ENCODE measurements at places on chromosomes 6 and 20. TPM values are rescaled to one million over a fixed set of nuclear protein-coding genes. Genes with fewer than 3 reads are reported as not detected.

DNA sequence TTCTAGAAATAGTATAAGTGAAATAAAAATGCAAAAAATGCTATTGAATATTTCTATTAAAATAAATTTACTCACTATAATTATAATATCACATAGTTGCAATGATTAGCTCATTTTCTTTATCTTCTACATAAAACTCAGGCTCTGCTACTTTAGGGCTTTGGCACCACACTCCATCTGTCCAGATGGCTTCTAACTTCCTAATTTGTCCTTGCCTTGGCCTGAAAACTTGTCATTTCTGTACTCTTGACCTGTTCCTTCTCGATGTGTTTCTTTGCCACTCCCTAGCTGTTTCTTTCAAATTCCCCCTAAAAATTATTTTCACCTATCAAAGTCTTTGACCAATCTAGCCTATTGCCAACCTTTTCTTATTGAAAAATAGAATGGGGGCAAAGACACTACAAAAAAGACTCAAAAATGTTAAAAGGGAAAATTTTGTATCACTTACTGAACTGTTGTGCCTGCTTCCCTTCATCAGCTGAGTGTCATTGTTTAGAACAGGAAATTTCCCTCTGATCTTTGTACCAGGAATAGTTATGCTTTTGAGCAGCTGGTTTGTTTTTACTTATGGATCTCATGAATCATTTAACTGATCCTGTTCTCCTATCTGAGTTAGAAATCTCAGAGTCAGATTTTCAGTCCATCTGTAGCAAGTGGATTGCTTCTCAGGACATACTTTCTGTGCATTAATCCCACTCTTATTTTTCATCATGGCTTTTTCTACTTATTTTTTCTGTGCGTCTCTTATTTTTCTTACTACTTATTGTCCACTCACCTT, 279.2 kb upstream of the CNR1 start:
- no peaks in the 10 kb centered on the region for H3K36me3 ChIP-seq
- DNase-seq, result no peak
- H3K27me3 ChIP-seq, result no peaks in the 10 kb centered on the region

GRCh38 chr20:4281258-4282055, 266.1 kb upstream of the RNF24 start:
- DNase-seq, result no peak
- H3K36me3 ChIP-seq, result no peaks in the 10 kb centered on the region
- H3K27ac ChIP-seq, result no peak overlapping the region
- H3K4me3 ChIP-seq, result no peak overlapping the region

GRCh38 chr6:42084889-42085288, 34.6 kb downstream of the TAF8 start:
- no peak for DNase-seq
- H3K4me3 ChIP-seq, result no peak overlapping the region
- H3K4me1 ChIP-seq, result no peaks in the 10 kb centered on the region
- no peaks in the 10 kb centered on the region for H3K27me3 ChIP-seq
- H3K27ac ChIP-seq, result no peak overlapping the region

GRCh38 chr20:18822832-18823231, 9.2 kb downstream of the SCP2D1 start:
- H3K36me3 ChIP-seq, result no peaks in the 10 kb centered on the region
- no peaks in the 10 kb centered on the region for H3K4me1 ChIP-seq
- DNase-seq, result no peak
- no peak overlapping the region for H3K27ac ChIP-seq
- peaks cover 12% of the 10 kb centered on the region for H3K27me3 ChIP-seq
- no peak overlapping the region for H3K4me3 ChIP-seq

GRCh38 chr6:30720738-30721197, 616 bp downstream of the TUBB start:
- peak overlapping the region; percentile 99 for H3K4me3 ChIP-seq
- peak; percentile 42 for DNase-seq
- H3K27me3 ChIP-seq, result no peaks in the 10 kb centered on the region
- H3K27ac ChIP-seq, result peak overlapping the region; percentile 98

GRCh38 chr6:62942000-62942399, 269.3 kb upstream of the FKBP1C start:
- no peaks in the 10 kb centered on the region for H3K4me1 ChIP-seq
- no peak overlapping the region for H3K27ac ChIP-seq
- H3K36me3 ChIP-seq, result no peaks in the 10 kb centered on the region
- no peak for DNase-seq

DNA sequence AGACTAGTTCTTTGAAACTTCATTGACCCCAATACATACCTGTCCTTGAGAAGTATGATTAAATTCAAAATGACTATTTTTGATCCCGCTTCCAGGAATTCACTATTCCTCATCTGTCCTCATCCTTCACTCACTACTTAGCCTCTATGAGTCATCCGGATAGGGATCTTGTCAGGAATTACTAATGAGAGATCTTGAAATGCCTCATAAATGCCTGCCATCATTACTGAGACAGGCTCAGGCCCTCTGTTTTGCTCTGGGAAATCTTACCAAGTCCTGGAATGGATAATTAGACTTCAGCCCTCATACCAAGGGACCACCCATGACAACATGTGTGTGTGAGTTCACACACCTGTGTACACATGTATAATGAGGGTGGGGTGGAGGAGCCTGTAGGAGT, 2.8 kb upstream of the CYP24A1 start:
- H3K36me3 ChIP-seq, result no peaks in the 10 kb centered on the region
- H3K4me3 ChIP-seq, result no peak overlapping the region
- no peak for DNase-seq
- H3K27ac ChIP-seq, result no peak overlapping the region
- peaks cover 19% of the 10 kb centered on the region for H3K4me1 ChIP-seq
- peaks cover 64% of the 10 kb centered on the region for H3K27me3 ChIP-seq

DNA sequence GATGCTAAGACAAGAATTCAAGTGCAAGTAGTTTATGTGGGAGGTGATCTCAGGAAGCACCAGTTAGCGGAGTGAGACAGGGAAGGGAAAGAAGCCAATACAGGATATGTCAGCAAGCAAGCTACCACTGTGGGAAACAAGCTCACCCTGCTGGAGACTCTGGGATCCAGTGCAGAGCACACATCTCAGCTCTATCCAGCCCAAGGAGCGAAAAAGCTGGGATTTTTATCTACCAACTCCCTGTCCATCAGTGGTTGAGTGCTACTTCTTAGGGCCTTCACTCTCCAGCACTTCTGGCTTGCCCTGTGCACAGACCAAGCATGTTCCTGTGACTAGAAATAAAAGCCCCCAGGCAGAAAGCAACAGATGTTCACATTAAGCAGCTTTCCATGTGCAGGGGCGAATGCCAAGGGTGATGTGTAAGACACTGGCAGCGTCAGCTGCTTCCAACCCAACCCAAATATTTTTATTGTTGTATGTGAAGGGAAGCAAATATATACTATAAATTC, 10.8 kb upstream of the RNF24 start:
- no peak for DNase-seq
- H3K27ac ChIP-seq, result peak overlapping the region; percentile 8
- no peak overlapping the region for H3K4me3 ChIP-seq

DNA sequence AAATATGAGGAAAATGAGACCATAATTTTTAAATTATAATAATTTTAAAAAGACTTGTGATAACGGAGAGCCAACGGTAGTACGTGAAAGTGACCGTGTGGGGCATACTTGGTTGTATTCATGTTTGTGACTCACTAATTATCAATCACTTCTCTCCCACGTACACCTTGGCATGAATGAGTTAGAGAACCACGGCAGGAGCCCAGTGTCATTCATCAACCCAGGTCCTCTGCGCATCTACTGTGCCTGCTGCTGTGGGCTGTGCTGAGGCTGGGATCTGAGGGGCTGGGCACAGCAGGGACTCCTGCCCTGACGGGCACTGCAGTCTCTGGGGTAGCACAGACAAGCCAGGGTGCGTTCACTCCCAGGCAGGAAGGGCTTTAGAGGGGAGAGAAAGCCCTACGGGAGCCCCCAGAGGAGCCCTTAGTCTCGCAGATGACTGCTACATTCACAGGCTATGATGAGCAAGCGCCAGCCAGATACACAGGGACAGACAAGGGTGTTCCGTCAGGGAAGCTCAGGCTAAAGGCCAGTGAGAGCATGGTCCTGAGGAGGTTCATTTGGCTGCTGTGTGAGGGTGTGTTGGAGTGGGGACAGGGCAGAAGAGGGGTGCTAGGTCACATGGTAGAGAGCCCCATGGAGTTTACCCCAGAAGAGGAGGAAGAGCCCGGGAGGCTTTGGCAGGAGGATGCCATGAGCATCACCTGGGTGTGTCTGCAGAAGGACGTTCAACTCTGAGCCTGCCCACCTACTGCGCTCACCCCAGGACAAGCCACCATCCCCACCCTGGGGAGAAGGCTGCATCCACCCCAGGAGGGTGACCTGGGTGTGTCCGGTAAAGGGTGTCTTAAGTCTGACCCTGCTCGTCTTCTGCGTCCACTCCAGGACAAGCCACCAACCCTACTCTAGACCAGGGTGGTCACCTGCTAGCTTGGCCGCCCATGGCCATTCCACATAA, 8.2 kb upstream of the RPS6KA2 start:
- H3K27me3 ChIP-seq, result peaks cover 40% of the 10 kb centered on the region
- H3K4me1 ChIP-seq, result peaks cover 1% of the 10 kb centered on the region
- DNase-seq, result no peak
- H3K36me3 ChIP-seq, result no peaks in the 10 kb centered on the region
- no peak overlapping the region for H3K4me3 ChIP-seq
- no peak overlapping the region for H3K27ac ChIP-seq

DNA sequence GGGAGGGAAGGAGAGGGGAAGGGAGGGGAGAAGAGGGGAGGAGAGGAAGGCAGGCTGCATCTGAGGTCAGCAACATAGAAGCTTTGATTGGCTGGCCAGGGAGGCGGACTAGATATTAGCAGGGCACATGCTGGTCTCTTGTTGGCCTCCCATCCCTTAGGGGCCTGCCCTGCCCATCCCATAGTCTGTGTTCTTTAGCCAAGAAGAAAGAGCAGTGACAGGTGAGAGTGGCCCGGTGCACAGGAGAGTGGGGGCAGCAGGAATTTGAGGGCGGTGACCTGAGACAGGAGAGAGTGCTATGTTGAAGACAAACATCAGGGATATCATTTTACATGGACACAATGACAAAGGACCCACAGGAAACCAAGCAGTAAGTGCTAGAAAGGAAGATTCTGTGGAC, 413.5 kb downstream of the SYNE1 start:
- H3K4me1 ChIP-seq, result peaks cover 2% of the 10 kb centered on the region
- H3K27ac ChIP-seq, result no peak overlapping the region
- DNase-seq, result no peak
- H3K27me3 ChIP-seq, result no peaks in the 10 kb centered on the region

DNA sequence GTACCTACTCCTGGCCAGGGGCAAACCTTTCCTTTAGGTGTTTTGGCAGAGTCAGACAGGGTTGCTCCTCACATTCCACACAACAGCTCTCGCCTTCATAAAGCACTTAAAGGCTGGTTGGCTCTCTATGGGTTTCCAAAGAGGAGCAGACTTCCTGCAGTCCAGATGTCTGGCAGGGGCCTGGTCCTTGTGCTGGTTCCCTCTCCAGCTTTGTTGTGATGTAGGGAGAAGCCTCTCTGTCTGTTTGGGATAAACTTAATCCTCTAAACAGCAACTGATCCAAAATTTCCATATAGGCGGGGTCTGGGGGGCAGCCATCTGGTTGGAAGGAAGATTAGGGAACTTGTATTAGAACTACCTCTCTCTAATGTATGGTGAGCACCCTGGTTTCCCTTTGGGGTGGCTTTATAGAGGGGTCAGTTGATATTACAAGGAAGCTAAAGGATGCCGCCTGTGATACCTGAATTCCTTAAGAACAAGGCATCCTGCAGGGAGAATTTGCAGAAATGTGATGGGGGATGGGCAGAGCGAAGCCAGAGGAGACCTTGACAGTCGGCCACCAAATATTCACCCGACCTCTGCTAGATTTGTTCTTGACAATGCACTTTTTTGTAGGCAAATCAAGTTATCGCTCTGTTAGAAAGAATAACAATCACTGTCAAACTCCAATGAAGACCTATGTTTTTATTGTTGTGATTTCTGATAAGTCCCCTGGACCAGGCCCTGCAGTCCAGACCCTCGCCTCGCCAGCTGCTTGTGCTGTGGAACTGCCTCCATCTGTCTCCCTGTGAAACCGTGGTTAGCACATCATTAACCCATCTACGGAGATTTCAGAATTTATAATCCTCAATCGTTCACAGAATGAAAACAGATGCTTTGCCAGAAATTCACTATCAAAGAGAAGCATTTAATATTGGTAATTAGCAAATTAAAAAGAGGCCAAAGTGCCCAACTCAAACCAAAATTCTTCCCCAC, 94.0 kb upstream of the RALGAPA2 start:
- no peak overlapping the region for H3K27ac ChIP-seq
- H3K4me3 ChIP-seq, result no peak overlapping the region
- H3K4me1 ChIP-seq, result no peaks in the 10 kb centered on the region
- H3K36me3 ChIP-seq, result no peaks in the 10 kb centered on the region

DNA sequence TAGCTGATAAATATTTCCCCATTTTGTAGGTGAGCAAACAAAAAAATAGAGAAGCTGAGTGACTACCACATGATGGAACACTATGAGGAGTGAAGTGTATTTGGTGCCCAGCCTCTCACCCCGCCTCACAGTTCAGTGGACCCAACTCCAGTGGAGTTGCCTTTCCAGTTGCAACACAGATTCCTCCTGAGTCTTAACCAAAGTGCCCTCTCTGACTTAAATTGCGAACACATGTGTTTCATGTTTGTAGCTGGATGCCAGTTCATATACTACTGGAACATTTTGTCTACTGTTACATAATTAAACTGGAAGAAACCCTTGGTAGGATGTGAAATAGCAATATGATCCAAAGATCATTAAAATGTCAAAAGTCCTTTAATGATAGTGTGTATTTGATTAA, 448.9 kb downstream of the COL12A1 start:
- H3K27ac ChIP-seq, result no peak overlapping the region
- DNase-seq, result no peak
- no peak overlapping the region for H3K4me3 ChIP-seq
- H3K36me3 ChIP-seq, result no peaks in the 10 kb centered on the region

- H3K27me3 ChIP-seq, result no peaks in the 10 kb centered on the region
- H3K27ac ChIP-seq, result no peak overlapping the region
- no peak for DNase-seq
- peaks cover 51% of the 10 kb centered on the region for H3K4me1 ChIP-seq
Measured at GRCh38 chr6:113352831-113353230, 504.3 kb upstream of the MARCKS start.

The CCN5 gene
- total RNA-seq, result not detected

The SCRT2 gene
- total RNA-seq, result not detected

The MUCL3 gene
- not detected for total RNA-seq

The ZSWIM1 gene
- total RNA-seq, result 15.1 TPM

The MCM3 gene
- total RNA-seq, result 118 TPM

The GRM1 gene
- total RNA-seq, result 0.41 TPM
